ENCODE measurements at places on chromosomes 6 and 20.
A peak's percentile ranks its signal among the peaks of the same experiment; 100 is the strongest.

- DNase-seq: no peak
Observed at GRCh38 chr20:32911355-32911754, 52.6 kb downstream of the EFCAB8 start.

GRCh38 chr6:138572167-138572875 lies 73.0 kb upstream of the NHSL1 start:
- DNase-seq: peak; percentile 82

DNA sequence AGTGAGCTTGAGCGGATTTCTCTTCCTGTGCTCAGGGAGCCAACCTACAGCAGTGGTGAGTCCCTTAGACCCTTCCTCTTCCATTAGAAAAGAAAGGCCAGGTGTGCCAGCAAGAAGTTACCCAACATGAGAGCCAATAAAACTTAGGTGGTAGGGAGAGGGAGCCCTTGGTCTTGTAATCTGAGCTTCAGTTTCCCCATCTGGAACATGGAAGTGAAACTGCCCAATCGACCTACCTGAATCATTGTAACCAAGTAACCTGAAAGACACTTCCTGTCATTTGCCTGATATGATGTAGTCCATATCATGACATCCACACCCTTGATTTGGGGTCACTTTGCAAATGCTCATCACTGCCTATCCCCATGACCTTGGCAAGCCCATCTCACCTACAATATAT lies 66.4 kb downstream of the MDGA1 start:
- DNase-seq: no peak

- no peak for DNase-seq
Observed at GRCh38 chr6:32609391-32609730, 19.7 kb upstream of the HLA-DRB1 start.

GRCh38 chr6:75115481-75115880 lies 90.4 kb downstream of the COL12A1 start:
- no peak for DNase-seq

DNA sequence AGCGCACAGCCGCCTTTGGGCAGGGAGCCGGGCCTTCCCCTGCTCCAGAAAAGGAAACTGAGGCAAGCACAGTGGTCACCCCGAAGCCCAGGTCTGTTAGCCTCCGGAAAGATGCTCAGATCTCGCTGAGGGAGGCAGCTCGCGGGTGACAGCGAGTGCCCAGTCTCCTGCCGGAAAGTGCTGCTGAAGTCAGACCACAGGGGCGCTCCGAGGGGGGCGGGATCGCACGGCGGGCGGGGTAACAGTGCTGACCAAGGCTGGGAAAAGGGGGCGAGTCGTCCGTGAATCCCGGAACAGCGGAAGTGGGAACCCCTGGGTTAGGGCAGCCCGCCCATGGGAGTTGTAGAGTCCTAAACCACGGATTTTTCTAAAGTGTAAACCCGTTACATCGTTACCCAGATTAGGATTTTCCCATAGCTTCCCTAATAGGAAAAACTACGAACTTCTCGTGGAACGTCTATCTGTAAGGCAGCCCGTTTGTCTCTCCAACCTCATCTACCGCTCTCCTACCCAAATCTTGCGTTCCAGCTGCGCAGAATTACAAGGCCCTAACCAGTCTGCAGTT lies 504 bp downstream of the VPS16 start:
- DNase-seq: peak; percentile 42

GRCh38 chr6:134217105-134217797 lies 100.7 kb downstream of the SGK1 start:
- no peak for DNase-seq

DNA sequence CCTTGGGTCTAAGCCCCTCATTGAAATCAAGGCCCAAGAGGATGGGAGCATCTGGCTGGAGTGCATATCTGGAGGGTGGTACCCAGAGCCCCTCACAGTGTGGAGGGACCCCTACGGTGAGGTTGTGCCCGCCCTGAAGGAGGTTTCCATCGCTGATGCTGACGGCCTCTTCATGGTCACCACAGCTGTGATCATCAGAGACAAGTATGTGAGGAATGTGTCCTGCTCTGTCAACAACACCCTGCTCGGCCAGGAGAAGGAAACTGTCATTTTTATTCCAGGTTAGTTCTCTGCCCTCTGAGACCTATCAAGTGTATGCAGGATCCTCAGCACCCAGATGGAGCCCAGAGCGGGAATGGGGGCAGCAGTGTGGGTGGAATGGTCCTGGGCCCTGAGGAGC lies 5.1 kb downstream of the BTN2A2 start:
- DNase-seq: no peak

DNA sequence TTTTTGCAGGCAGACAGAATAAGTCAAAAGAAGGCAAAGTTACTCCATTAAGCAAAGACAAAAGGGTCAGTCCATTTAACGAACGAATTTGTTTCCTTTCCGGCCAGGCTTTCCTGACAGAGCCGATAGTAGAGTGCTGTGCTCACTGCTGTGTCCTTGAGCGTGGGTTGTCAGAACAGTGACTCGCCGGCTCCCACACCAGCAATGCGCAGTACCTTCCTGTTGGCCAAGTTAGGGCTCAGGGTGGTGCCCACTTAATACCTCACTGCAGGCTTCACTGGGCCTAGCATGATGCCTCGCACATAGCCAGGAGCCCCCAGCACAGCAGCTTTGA lies 294.7 kb downstream of the FOXC1 start:
- DNase-seq: no peak

DNA sequence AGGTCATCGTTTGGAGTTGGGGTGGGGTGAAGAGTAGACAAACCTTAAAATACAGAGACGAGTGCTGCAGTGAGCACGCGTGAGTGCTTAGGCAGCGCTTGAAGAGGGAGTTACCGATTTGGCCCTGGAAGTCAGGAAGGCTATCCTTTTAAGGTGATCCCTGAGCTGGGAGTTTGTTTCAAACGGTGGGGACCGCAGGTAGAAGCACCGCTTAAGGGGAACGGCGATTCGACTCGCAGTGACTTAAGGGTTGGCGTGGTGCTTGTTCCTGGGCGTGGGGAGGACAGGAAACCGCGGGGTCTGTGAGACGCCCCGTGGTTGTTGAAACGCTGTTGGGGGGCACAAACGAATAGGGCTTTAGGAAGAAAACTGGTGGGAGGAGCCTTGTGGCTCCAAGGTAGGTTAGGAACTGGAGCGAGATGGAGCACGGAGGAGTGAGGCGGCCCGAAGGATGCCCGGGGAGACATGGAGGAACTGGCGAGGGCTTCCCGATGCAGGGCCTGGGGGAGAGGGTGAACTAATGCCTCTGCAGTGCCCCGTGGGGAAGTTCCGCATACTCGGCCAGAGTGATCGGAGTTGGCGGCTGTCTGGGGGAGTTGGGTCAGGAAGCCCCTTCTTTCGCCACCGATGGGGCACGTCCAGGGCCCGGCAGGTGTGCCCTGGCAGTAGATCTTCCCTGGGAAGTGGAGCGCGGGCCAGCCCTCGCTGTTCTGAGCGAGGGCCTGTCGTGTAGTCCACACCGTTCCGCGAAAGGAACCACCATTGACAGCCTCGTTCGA lies 1.3 kb upstream of the CDYL start:
- peak; percentile 48 for DNase-seq

GRCh38 chr20:9220874-9221547 lies 152.1 kb downstream of the PLCB4 start:
- no peak for DNase-seq

- DNase-seq: no peak
Observed at GRCh38 chr6:44969446-44970185, 358.5 kb upstream of the RUNX2 start.

- no peak for DNase-seq
Observed at GRCh38 chr6:130697271-130697994, 129.8 kb upstream of the SMLR1 start.

DNA sequence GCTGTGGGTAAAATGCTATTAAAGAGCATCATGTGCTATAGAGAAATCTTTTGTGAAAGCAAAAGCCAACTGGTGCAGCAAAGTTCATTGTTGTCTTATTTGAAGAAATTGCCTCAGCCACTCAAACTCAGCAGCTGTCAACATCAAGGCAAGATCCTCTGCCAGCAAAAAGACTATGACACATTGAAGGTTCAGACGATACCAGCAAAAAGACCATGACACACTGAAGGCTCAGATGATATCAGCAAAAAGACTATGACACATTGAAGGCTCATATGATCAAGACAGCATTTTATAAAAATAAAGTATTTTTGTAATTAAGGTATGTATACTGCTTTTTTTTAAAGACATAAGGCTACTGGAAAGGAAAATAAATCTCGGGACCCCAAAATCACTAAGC lies 118.4 kb upstream of the RUNX2 start:
- no peak for DNase-seq

DNA sequence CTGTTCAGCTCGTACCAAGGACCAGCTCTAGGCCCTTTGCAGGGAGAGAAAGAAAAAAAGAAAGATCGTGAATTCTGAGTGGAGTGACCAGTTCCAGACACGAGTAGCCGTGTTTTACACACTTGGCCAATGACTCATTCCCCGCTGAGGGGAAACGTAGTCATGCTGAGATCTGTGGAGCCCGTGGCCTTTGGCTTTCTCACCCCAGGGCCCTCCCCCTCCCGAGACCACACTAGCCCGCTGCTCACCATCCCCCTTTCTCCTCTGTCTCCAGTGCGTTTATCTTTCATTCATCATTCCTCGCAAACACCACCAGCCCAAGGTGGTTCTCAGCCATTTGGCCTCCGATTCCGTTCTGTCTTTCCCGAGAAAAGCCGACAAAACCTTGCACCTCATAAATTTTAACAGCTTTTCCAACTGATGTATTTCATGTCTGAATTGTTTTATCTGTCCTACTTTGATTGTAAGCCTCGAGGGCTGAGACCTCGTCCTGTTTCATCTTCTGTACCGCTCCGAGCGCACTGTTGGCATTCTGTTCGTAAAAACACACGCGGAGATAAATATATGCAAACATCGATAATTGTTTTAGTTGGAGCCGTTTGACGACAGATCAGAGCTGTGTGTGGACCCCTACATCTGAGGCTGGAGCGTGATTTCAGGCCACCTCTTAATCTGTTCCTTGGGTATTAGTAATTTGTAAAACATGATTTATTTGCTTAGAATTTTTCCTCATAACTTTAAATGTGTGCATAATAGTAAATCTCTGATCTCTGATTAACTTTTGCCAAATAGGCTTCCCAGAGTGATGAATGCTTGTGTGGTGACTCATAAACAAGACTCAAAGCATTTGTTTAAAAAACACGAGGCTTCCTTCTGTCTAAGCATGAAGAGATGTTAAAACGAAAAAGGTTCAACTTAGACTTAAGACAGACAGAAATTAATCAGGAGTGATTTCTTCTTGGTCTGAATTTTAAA lies 336.6 kb downstream of the CDH4 start:
- DNase-seq: no peak

DNA sequence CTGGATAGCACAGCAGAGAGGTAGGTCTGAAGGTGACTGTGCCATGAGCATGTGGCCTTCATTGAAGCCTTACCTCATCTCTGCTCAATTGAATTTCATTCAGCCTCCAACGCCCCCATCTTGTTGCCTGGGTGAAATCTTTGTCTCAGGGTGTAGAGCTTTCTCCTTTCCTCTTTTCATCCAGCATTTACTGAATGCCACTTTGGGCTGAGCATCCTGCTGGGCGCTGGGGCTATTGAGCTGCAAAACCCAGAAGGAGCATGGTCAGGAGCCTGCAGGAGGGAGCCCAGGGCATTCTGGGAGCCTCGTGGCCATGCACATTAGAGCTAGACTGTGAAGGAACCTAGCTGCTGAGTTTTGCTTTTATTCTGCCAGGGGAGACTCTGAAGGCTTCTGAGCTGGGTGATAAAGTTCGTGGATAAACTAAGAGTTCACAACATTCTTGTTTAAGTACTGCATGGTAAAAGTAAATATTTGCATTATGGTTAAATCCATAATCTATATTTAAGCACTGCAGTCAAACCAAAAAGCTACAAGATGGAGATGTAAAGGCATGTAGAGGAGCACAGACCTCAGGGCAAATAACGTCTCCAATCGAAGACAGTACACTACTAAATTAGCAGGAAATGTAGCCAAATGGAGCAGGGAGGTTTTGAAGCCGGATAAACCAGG lies 13.2 kb upstream of the ASXL1 start:
- DNase-seq: peak; percentile 35

DNA sequence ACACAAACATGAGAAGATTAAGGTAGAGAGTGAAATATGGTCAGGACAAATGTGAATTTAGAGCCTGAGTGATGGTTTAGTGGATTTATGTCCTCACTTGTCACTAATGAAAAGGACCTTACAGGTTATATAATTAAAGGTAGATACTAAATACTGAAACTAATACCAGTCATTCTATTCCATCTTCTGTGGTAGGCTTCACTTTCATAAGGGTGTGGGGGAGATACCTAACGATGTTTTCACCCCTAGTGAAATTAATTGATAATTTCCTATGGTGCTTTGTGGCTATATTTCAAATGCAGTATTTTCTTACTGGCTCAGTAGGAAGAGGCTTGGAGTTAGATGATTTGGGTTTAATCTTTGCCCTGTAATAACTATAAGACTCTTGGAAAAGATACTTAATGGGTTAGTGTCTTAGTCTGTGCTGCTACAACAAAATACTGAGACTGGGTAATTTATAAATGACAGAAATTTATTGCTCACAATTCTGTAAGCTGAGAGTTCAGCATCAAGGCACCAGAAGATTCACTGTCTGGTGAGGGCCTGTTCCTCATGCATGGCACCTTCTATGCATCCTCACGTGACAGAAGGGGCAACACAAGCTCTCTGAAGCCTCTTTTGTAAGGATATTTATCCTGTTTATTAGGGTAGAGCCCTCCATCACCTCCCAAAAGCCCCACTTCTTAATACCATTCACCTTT lies 21.3 kb downstream of the RNF217 start:
- no peak for DNase-seq

- DNase-seq: no peak
Observed at GRCh38 chr6:14921878-14922671, 323.8 kb upstream of the JARID2 start.

GRCh38 chr20:14383335-14383734 lies 45.9 kb upstream of the FLRT3 start:
- DNase-seq: no peak

- no peak for DNase-seq
Observed at GRCh38 chr6:39300739-39301138, 13.5 kb downstream of the KCNK17 start.

GRCh38 chr6:20444786-20445271 lies 43.1 kb downstream of the E2F3 start:
- DNase-seq: no peak

DNA sequence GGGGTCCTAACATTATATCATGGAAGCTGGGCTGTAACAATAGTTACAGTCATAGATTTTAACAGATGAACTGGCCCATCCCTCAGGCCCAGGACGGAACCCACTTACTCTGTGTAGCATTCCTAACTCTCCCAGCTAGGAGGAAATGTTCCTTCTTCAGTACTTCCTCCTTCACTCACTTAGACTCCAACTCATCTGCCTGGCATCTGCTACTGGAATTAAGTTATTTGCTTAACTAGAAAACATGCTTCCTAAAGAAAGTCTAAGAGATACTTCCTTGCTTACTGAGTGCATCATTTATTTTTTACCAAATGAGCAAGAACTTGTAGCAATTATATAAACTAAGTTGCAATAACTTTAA lies 20.5 kb downstream of the GCLC start:
- no peak for DNase-seq

Measured in NCI-H82 (cell line).